Esophagus mucosa (tissue), 1 donor: ENCODE measurements at places on chromosomes 13 and 19. TPM values are rescaled to one million over a fixed set of nuclear protein-coding genes. Genes with fewer than 3 reads are reported as not detected.

- ATAC-seq: no peak
These were observed 15.2 kb upstream of the SLC1A5 start for GRCh38 chr19:46803555-46803954.

DNA sequence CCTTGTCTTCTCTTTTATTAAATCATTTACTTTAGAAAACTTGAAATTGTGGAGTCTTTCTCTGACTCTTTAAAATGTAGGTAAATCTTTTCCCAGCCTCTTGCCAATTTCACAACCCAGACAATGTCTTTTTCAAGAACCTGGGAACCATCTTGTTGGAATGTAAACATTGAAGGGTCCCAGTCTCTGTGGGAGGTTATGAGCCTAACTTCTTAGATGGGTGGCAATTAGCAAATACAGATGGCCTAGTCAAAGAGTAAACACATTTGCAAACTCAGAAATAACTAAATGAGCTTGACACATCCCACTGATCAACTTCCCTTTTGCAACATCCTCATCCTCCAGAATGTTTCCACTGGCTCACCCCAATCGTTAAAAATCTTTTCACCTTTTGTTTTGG lies 721.0 kb downstream of the PCDH9 start:
- ATAC-seq: no peak

DNA sequence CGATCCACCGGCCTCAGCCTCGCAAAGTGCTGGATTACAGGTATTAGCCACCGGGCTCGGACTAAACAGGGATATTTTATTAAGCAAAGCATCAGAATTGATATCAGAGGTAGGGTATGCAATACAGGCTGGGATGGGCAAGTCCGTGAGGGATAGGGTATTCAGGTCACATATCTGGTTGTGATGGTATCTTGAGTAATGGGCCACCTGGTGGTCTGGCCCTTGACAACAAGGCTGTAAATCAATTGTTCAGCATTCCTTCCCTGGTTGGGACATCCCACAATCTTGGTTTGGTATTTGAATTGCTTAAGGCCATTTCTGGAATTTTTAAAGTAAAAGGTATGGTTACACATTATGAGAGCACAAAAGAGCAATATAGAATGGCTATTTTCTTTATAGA lies 1588.0 kb downstream of the SLITRK1 start:
- ATAC-seq: no peak

DNA sequence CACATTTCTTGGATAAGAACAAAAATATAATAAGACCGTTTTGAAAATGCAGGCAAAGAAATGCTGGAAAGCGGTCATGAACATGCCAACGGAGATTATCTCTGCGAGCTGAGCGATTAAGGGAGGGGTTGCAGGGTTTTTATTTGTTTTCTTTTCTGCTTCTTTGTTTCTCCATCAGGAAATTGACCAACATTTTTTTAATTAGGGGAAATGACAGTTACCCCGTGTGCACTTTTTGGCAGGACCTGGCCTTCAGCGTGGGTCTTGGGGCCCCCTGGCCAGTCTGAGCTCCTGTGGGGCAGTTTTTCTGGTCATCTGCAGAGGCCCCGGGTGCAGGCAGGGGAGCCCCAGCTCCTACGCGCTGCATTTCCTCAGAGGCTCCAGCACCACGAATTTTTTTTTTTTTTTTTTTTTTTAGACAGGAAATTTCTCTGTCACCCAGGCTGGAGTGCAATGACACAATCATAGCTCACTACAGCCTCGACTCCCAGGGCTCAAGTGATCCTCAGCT lies 31.3 kb upstream of the HOMER3 start:
- no peak for ATAC-seq

Gene FGF22
- total RNA-seq: 0.12 TPM

Gene DAND5
- not detected for total RNA-seq
